ENCODE measurements at places on chromosomes 7 and 10. TPM values are rescaled to one million over a fixed set of nuclear protein-coding genes. Genes with fewer than 3 reads are reported as not detected.

Gene NPSR1
- total RNA-seq: not detected

Gene SPDYE5
- total RNA-seq: not detected

Gene FAM53B
- total RNA-seq: 21.5 TPM

Gene TAS2R16
- total RNA-seq: not detected

Gene CLCN1
- total RNA-seq: not detected

Gene ADAM22
- total RNA-seq: 6.0 TPM

Gene SHH
- total RNA-seq: not detected

Gene OR2A42
- total RNA-seq: not detected

Gene TSPAN13
- 0.63 TPM for total RNA-seq

Gene FBXO24
- 0.36 TPM for total RNA-seq

Gene FKBP6
- total RNA-seq: not detected

Gene NUP42
- total RNA-seq: 45.4 TPM

Gene PLOD3
- total RNA-seq: 45.7 TPM

Gene DNAJB6
- total RNA-seq: 105 TPM

Gene CALML5
- total RNA-seq: not detected

Gene DLX6
- total RNA-seq: not detected

Measured in activated CD8-positive, alpha-beta memory T cell treated with anti-CD3 and anti-CD28 coated beads for 36 hours (primary cell).